Fibroblast of lung (primary cell): ENCODE measurements at places on chromosomes 6 and 20. TPM values are rescaled to one million over a fixed set of nuclear protein-coding genes. Genes with fewer than 3 reads are reported as not detected.

- no peak for DNase-seq
Measured at GRCh38 chr6:138811866-138812265, 16.0 kb downstream of the ECT2L start.

DNA sequence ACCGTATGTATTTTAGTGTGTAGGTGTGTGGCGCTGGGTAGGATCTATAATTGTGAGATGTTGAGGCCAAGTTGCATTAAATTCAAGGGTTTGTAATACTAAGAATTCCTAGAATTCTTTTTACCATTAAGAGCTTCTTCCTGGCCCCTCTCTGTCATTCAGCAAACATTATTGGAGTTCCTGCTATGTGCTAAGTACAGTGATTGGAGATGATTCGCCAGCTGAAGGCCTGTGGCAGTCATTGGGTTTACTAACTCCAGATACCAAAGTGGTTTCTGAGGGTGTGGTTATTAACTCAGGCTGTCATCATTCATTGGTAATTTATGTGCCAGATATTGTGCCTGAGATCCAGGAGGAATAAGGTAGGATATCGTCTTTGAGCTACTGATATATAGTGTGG, 167.1 kb downstream of the LAMA2 start:
- peak; percentile 34 for DNase-seq

DNA sequence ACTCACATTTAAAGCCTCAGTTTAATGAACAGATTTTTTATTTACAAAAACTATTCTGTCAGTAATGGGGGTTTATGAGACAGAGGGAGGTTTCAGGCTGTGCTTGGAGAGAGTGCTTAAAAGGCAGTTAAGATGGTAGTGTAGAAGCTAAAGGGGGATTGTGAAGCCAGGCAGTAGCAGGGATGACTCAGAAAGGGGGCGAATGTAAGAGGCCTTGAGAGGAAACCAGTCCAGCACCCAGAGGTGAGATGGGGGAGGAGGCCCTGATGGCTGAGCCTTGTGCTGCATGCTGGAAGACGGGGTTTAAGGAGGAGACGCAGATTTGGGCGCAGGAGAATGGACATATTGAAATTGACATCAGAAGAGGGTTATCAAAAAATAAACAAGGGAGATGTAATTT, 6.6 kb upstream of the SERPINB9 start:
- DNase-seq: peak; percentile 24

The SLC17A1 gene
- not detected in 2 replicates for polyA plus RNA-seq

The HMGCLL1 gene
- 0.05 and 0.23 TPM in 2 replicates for polyA plus RNA-seq

DNA sequence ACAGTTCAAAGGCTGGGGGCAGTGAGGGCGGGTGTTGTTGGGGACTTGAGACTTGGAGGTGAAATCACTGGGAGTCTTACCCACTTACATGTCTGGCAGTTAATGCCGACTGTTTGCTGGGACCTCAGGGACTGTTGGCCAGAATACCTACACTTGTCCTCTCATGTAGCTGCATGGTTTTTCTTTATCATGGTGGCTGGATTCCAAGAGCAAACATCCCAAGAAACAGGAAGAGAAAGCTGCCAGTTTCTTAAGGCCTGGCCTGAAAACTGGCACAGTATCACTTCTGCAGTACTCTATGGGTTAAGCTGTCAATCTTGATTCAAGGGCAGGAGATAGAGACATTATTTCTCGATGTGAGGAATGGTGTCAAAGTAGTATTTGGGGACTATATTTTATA, 19.8 kb upstream of the C6orf62 start:
- DNase-seq: no peak

The TNFRSF6B gene
- 3.8 and 5.7 TPM in 2 replicates for polyA plus RNA-seq

DNA sequence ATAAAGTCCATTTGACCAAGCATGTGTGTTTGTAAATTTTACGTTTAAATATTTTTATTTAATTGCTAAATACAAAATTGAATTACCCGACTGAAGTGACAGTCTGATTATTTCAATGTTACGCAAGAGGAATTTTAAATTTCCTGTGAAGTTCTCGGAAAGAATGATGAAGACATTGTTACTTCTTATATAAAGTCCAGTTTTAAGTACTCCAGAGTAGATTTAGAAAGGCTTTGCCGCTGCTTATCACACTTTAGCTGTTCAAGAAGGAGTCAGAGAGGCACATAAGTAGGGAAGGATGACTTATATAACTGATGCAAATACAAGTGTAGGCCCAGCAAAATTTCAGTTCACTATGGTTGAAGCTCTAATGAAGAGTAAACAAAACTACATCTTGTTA, 265.1 kb upstream of the CITED2 start:
- DNase-seq: no peak

DNA sequence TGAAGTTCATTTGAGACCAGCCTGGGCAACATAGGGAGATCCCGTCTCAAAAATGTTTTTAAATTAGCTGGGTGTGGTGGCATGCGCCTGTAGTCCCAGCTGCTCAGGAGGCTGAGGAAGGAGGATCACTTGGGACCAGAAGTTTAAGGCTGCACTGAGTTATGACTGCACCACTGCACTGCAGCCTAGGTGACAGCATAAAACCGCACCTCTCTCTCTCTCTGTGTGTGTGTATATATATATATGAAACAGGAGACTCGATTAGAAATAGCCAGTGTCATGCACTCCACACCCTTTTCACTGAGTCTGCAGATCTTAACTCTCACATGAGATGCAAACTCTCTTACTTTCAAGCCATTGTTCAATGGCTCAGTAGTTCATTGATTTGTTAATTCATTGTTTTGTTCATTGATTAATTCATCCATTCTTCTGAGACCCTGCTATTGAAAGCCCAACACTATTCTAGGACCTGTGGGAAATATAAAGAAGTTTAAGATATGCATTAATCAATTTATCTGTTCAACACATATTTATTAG, 52.4 kb upstream of the MRPS10 start:
- DNase-seq: no peak

The MPIG6B gene
- not detected in 2 replicates for polyA plus RNA-seq

DNA sequence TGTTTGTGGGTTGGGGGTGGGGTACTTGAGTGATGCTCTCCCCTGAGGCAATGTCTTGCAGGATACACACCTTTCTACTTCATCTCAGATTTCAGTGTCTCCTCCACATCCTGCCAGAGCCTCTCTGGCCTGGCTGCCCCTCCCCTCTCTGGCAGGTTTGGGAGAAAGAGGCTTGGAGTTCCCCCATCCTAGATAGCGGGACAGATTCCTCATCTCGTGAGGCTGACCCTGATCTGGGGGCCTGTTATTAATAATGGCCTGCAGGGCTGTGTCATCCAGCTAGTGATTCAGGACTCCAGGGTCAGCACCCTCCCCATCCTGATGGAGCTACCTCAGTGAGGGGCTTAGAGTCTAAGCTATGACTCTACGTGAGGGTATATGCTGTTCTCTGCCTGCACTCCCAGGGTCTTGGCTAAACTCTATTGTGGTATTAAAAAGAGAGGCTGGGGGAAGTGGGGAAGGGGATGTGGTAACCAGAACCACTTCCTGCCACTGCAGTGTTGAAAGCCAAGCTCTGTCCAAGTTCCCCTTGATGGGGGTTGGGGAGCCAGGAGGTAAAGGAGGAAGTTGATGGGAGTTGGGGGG, 3.7 kb upstream of the MMP9 start:
- no peak for DNase-seq

The APOM gene
- 3.9 and 5.4 TPM in 2 replicates for polyA plus RNA-seq

- DNase-seq: no peak
Measured at GRCh38 chr6:96153775-96154174, 138.0 kb downstream of the FUT9 start.
